ENCODE measurements at places on chromosomes 2 and 18.

DNA sequence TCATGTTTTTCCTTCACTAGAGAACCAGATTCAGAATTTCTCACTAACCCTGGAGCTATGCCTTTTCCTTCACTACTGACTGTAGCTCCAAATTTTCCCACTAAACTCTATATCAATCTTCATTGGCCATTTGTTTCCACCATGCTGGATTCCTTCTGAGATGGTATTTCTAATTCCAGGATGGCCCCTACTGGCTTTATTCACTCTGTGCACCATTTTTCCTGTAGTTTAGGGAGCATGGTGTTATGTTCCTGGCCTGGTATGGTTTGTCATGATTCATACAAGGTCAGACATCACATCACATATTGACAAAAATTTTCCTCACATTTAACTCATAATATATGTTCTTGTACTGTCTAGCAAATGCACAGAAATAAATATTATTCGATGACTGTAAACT lies 229.2 kb upstream of the TFPI start:
- H3K27ac ChIP-seq, result no peak overlapping the region
- no peaks in the 10 kb centered on the region for H3K4me1 ChIP-seq
- no peaks in the 10 kb centered on the region for H3K36me3 ChIP-seq

GRCh38 chr18:57839942-57840381 lies 36.8 kb upstream of the ATP8B1 start:
- no peaks in the 10 kb centered on the region for H3K36me3 ChIP-seq
- H3K4me1 ChIP-seq, result no peaks in the 10 kb centered on the region
- H3K27ac ChIP-seq, result no peak overlapping the region
- H3K27me3 ChIP-seq, result no peaks in the 10 kb centered on the region
- DNase-seq, result no peak

DNA sequence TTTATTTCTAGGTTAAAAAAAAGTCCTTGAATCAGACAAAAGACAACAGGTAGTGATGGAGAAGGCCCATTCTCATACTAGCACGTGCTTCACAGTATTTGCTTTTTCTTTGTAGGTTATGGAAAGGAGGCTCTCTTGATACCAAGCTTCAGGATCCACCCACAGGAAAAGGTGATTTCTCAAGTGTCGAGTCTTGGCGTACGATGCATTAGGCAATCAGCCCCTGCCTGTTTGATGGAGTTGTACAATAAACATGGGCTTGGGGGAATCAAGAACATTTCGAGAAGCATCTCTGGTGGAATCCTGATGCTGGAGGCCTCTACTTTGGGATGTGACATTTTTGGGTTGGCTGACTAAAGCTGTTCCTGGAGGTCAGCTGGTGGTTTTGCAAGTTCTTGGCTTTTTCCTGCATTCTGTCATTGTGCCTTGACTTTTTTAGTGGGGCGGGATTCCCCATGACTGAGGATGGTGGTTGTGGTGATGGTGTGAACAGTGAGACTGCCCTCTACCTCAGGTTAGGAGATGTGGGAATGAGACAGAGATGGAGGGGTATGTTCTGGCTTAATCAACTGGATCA lies 231.5 kb upstream of the SPRED2 start:
- no peaks in the 10 kb centered on the region for H3K4me1 ChIP-seq
- no peaks in the 10 kb centered on the region for H3K27me3 ChIP-seq
- H3K4me3 ChIP-seq, result no peak overlapping the region
- H3K27ac ChIP-seq, result no peak overlapping the region

DNA sequence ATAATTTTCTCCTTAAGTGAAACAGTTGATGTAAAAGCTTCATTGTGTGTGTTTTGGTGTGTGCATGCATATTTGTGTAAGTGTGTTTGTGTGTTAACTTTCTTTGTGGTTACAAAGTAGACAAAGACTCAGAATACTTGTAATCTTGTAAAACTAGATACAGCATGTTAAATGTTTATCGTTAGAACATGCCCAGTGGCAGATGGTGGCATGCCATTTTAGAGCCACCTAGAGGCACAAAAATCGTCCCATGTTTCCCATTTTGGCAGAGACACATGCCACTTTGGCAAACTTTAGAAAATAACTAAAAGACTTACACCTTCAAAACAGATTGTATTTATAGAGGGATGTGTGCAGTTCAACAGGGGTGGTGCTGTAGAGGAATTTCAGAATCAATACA lies 224.1 kb downstream of the LRP1B start:
- H3K27ac ChIP-seq, result no peak overlapping the region
- no peak for DNase-seq
- H3K36me3 ChIP-seq, result no peaks in the 10 kb centered on the region

- H3K4me3 ChIP-seq, result no peak overlapping the region
- no peaks in the 10 kb centered on the region for H3K36me3 ChIP-seq
- H3K27me3 ChIP-seq, result no peaks in the 10 kb centered on the region
- no peaks in the 10 kb centered on the region for H3K4me1 ChIP-seq
- DNase-seq, result no peak
- H3K27ac ChIP-seq, result no peak overlapping the region
Measured at GRCh38 chr2:58063641-58064040, 17.0 kb downstream of the VRK2 start.

DNA sequence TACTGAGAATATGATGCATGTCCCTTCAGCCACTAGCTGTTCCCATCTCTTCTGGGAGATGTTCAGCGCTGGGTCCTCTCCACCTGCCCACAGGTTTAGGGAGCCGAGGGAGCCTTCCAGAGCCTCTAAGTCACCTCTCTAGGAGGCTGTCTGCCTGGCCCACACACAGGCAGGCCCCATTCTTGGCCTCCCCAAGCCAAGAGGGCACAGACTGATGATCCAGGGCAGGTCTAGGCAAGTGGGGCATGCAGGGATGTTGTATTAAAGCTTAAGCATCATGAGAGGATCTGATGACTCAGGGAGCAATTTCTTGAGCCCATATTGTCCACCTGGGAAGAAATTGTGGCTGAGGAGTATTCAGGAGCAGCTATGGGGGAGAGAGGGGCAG lies 19.9 kb downstream of the TMSB10 start:
- no peaks in the 10 kb centered on the region for H3K36me3 ChIP-seq
- H3K4me1 ChIP-seq, result peaks cover 20% of the 10 kb centered on the region
- H3K27me3 ChIP-seq, result no peaks in the 10 kb centered on the region
- H3K4me3 ChIP-seq, result no peak overlapping the region
- peak overlapping the region; percentile 8 for H3K27ac ChIP-seq
- no peak for DNase-seq

DNA sequence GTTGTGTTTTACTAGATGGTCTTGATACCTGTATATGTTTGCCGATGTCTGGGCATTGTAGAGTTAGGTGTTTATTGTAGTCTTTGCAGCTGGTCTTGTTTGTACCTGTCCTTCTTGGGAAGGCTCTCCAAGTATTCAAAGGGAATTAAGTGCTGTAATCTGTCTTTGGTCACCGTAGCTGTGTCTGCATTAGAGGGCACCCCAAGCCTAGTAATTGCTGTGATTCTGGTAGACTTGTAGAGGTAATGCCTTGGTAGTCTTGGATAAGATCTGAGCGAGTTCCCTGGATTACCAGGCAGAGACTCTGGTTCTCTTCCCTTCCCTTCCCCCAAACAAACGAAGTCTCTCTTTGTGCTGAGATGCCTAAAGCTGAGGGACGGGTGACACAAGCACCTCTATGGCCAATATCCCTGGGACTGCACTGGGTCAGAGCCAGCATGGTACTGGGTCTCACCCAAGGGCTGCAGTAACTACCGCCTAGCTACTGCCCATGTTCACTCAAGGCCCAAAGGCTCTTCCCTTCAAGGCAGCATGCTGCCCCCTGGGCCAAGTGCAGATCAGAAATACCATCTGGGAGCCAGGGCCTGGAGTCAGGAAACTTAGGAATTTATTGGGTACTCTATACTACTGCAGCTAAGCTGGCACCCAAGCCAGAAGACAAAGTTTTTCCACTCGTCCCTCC lies 27.1 kb downstream of the STPG4 start:
- H3K4me3 ChIP-seq, result no peak overlapping the region
- no peaks in the 10 kb centered on the region for H3K36me3 ChIP-seq
- H3K27ac ChIP-seq, result no peak overlapping the region
- H3K27me3 ChIP-seq, result no peaks in the 10 kb centered on the region
- DNase-seq, result no peak
- no peaks in the 10 kb centered on the region for H3K4me1 ChIP-seq

- no peak overlapping the region for H3K27ac ChIP-seq
- H3K27me3 ChIP-seq, result no peaks in the 10 kb centered on the region
- no peaks in the 10 kb centered on the region for H3K36me3 ChIP-seq
- no peaks in the 10 kb centered on the region for H3K4me1 ChIP-seq
- DNase-seq, result no peak
Measured at GRCh38 chr2:60979231-60979630, 38.3 kb upstream of the PEX13 start.

DNA sequence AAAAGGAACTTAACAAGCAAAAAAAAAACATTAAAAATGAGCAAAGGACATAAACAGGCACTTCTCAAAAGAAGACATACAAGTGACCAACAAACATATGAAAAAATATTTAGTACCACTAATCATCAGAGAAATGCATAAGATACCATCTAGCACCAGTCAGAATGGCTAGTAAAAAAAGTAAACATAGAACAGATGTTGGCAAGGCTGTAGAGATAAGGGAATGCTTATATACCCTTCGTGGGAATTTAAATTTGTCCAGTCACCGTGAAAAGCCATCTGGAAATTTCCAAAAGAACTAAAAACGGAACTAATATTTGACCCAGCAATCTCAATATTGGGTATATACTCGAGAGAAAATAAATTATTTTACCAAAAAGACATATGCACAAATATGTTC lies 1751.3 kb upstream of the LRRTM1 start:
- H3K36me3 ChIP-seq, result no peaks in the 10 kb centered on the region
- DNase-seq, result no peak
- no peaks in the 10 kb centered on the region for H3K27me3 ChIP-seq
- H3K27ac ChIP-seq, result no peak overlapping the region

DNA sequence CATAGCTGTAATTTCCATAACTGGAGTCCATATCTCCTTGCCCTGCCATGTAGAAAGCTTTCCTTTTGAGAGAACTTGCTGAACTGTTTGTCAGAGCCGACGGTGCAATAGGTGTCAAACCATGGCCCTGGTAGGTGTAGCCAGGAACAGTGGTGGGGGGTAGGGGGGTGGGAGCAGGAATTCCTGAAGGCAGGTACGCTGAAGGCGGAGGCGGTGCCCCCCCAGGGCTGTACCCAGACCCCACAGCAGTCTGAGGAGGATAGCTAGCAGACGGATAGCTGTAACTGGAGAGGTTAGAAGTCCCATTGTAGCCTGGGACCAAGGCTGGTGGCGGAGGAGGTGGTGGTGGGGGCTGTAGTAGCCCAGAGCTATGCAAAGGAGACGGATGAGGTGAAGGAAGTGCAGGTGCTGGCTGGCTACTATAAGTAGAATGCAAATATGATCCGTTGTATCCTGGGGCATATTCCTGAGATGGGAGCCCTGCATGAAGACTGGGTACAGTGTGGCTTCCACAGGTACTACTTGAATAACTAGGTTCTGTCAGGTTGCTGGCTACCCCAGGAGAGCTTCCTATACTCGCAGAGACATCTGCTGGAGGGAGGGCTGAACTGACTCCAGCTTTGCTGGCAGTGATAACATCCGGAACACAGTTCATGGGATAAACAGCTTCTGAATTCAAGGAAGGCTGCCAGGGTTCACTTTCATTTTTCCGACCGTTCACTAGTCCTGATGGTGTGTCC lies 124.8 kb downstream of the FIGN start:
- DNase-seq, result no peak
- H3K27me3 ChIP-seq, result no peaks in the 10 kb centered on the region
- no peak overlapping the region for H3K27ac ChIP-seq
- no peaks in the 10 kb centered on the region for H3K4me1 ChIP-seq
- no peaks in the 10 kb centered on the region for H3K36me3 ChIP-seq

DNA sequence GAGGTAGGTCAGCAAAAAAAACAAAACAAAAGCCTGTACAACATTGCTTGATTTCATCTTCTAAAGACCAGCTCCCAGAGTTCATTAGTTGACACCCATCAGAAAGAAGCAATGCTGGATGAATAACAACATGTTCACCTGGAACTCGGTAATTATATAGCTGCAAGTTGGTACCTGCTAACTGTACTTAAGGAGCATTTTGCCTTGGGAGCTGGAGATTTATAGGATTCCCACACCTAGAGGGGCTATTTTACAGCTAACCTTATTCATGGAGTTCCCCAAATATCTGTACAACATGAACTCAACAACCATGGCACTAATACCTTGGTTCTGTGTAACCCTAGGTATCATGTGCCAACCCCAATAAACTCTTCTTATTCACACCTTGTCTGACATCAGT lies 281.1 kb upstream of the NCKAP5 start:
- no peaks in the 10 kb centered on the region for H3K36me3 ChIP-seq
- no peak for DNase-seq
- H3K27ac ChIP-seq, result no peak overlapping the region

- H3K4me1 ChIP-seq, result no peaks in the 10 kb centered on the region
- no peak overlapping the region for H3K27ac ChIP-seq
- H3K4me3 ChIP-seq, result no peak overlapping the region
- no peaks in the 10 kb centered on the region for H3K27me3 ChIP-seq
Measured at GRCh38 chr2:165693838-165694237, 100.2 kb downstream of the GALNT3 start.

DNA sequence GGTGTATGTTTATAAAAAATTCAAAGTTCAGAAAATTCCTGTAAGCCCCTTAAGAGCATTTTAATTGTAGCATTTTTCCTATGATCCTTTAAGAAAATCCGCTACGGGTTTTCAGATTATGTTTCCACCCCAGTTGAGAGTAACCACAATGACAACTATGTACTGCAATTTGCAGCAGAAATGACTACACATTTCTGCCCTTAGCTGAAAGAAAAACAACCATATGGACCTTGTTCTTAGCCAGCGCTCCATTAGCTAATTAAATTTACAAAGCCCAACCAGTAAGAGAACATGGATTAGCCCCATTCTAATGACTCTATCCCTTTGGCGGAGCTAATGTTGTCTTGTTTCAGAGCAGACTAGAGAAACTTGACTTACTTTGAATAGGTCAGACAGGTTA lies 247.6 kb downstream of the SLC8A1 start:
- H3K36me3 ChIP-seq, result no peaks in the 10 kb centered on the region
- H3K27ac ChIP-seq, result no peak overlapping the region
- no peaks in the 10 kb centered on the region for H3K4me1 ChIP-seq
- DNase-seq, result no peak

DNA sequence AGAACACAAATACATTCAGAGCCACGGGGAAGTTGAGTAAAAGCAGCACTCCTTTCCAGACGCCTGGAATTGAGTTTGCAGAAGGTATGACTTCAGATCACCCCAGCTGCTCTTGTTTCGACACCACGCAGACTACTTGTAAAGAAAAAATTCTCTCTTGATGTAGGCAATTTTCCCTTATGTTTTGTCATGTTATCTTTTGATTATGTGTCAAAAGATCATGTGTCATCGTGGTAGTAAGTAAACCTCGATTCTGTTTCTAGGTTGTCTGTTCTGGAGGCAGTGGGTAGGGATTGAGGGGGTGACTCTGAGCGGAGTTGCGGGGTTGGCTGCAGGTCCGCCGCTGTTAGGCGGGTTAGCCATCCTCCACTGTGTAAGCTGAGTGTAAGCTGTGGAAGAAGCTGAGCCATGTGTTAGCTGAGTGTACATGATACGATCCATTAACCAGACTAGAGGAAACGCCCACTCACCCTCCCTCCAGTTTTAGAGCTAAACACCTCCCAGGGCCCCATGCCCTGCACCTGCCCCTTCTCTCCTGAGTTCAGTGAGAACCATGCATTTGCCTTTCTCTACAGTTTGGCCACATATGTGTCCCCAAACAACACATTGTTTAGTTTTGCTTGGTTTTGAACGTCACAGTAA lies 181.8 kb downstream of the SNTG2 start:
- no peak for DNase-seq
- H3K4me1 ChIP-seq, result no peaks in the 10 kb centered on the region
- no peaks in the 10 kb centered on the region for H3K27me3 ChIP-seq
- H3K27ac ChIP-seq, result no peak overlapping the region
- no peaks in the 10 kb centered on the region for H3K36me3 ChIP-seq
